Activated CD4-positive, alpha-beta T cell treated with anti-CD3 and anti-CD28 coated beads, Interleukin-2, amount 50 U/mL, for 1 hour (primary cell): ENCODE measurements at places on chromosomes 7 and 10.

DNA sequence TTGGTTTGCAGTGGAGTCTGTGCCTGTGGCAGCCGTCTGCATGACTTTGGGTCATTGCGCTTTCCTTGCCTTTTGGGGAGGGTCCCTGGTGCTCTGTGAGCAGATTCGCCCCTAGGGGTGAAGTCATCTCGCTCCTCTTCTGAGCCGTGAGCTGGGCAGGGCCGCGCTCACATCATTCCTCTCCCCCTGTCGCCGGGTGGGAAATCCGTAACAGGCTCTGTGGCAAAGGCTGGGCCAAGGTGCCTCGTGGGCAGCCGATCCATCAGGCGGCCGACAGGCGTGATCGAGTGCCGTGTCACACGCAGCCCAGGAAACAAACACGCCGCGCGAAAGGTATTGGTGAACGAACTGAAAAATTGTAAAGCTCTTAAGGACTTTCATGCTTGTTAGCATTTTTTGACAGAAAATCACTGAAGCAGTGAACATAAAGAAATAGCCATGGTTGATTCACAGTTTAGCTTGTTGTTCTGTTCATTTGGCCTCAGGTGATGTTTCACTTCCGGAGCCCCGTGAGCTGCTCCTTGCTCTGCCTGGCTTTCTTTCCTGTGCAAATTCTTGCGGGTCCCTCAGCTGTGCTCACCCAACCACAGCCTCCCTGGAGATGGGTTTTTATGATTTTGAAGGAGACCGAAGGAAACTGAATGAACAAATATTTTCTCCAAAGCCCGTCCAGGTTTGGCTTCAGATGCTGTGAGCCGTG, 122.1 kb downstream of the NKX6-2 start:
- DNase-seq = no peak

DNA sequence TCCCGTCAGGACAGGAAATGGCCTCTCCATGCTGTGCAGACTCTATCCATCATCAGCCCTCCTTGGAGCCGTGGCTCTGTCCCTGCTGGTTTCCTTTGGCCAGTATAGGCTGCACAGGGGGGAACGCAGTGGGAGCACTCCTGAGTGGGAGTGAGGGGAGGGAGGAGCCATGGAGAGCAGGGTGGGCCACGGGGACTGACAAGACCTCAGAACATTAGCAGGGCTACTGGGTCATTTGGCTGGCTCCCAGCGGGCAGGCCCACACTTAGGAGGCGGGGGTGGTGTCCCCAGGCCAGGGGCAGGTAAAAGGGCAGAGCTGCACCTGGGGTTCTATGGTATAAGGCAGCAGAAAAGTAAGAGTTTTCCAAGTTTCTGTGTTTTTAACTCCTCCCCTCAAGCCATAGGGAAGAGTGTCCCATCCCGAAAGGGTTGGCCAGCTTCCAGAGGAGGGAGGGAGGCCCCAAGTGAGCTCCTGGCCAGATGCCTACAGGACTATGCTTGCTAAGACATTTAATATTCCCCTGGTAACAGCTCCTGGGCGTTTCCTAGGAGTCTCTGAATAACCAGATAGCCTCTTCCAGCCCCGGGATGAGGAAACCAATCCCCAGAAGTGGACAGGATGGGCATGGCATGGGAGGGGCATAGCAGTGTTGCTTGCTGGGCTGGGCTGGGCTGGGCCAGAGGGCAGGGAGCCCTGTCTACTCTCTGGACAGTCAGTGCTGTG, 5.5 kb upstream of the OPN4 start:
- DNase-seq = no peak

- no peak for DNase-seq
Measured at GRCh38 chr10:110153396-110153795, 54.0 kb upstream of the MXI1 start.

DNA sequence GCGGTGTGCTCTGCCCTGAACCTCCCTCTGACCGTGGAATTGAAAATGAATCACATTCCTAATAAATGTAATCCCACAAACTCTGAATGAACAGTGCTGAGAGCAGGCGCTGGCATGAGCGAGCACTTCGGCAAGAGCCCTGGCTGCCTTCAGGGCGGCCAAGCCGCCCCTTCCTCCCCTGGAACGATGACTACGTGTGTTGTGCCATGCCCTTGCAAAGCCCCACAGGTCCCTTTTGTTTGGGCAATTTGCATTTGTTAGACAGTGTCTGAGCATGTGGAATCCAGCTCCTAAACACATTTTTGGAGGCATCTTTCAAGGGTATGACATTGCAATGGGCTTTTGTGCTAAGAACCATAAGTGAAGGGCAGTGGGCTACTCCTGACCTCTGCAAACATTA, 95.6 kb upstream of the MKI67 start:
- DNase-seq = no peak

DNA sequence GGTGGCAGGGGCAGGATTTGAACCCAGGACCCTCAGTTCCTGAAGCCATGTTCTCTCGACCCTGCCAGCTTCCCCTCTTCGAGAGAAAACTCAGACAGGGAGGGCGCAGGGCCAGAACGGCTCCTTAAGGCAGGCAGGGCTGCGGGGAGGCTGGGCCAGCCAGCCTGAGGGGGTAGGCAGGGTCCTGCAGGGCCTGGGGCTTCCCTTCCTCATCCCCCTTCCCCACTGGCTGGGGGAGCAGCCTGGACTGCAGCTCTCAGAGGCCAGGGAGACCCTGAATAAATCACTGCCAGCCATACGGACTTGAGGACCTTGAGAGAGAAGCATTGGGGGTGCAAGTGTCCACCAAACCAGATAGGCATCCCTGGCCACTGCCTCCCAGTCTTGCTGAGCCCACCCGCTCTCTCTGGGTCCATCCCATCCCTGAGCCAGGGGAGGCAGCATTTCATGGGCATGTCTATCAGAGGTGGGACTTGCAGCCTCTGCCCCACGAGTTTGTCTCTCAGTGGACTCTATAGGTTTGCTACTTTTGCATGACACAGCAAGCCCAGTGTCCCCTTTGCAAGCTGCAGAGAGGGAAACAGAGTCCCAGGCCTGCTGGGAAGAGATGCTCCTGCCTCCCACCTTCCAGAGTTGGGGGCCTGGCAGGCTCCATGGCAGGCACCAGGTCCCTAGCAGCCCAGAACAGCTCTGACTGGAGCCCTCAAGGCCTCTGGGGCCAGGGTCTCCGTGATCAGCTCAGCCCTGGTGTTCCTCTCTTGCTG, 70.9 kb downstream of the MYL10 start:
- DNase-seq = no peak

GRCh38 chr10:23525406-23525805, 86.5 kb downstream of the OTUD1 start:
- DNase-seq = no peak

GRCh38 chr7:81780914-81781693, 11.3 kb upstream of the HGF start:
- no peak for DNase-seq
